Stimulated activated CD4-positive, alpha-beta T cell treated with anti-CD3 and anti-CD28 coated beads, Interleukin-15, amount 100 ng/mL, for 1 hour (primary cell): ENCODE measurements at places on chromosomes 12 and 14.

DNA sequence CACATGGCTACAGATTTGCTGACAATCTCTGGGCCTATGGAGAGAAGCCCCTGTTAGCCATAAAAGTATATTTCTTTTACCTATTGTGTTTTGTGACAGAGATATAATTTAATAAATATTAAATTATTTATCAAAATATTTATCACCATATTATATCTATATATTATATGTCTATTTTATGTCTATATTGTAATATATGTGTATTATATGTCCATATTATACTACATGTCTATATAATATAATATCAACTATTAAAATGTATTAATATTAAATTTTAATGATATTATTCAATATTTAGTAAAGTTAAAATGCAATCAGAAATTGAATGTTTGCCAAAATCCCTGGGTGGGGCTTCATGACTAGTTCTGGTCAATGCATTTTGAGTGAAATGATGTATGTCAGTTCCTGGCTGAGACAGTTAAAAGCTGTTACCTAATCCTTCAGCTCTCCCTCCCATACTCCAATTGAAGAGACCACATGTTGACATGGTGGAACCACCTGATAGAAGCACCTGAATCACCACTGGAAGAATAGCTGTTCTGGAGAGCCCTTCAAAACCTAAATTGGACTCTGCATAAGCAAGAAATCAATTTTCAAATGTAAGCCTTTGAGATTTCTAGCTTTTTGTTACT lies 357.3 kb upstream of the DDHD1 start:
- no peak for DNase-seq

- DNase-seq, result no peak
Observed at GRCh38 chr14:97268097-97268496, 470.9 kb downstream of the VRK1 start.

GRCh38 chr12:94839347-94839746 lies 164.2 kb downstream of the NDUFA12 start:
- DNase-seq, result no peak

GRCh38 chr14:89042021-89042420 lies 217.6 kb downstream of the TTC8 start:
- no peak for DNase-seq

DNA sequence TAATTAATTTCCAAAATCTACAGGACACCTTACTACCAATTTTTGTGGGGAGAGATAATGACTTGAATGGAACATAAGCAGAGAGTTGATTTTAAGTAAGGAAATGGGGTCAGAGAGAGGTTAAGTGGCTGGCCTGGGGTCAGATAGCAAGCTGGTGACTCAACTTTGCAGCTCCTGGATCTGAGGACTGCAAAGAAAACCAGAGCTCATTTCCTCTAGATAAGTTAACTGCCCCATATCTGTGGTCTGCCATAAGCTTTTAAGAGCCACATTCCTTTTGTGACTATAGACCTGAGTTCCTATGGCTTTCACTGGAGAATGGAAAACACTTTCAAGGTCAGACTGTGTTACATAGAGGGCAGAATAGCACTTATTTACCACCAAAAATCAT lies 201.2 kb upstream of the PRICKLE1 start:
- no peak for DNase-seq

DNA sequence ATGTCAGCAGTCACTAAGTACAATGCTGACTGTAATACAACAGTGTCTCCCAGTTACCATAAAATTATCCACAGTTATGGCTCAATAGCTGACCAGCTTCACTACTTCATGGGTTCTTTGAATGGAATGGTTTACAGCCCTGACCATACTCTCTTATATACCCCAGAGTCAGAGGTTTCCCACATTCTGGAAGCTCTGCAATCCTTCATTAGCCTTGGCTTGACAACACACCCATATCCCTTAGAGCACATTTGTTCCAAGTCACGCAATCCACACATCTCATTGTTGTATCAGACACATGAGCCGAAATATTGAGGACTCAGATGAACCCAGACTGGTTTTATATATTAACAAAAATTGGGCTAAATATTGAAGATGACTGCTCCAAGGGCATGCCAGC lies 209.4 kb upstream of the PLXNC1 start:
- DNase-seq, result no peak
